ENCODE measurements at places on chromosomes 12 and 14.

DNA sequence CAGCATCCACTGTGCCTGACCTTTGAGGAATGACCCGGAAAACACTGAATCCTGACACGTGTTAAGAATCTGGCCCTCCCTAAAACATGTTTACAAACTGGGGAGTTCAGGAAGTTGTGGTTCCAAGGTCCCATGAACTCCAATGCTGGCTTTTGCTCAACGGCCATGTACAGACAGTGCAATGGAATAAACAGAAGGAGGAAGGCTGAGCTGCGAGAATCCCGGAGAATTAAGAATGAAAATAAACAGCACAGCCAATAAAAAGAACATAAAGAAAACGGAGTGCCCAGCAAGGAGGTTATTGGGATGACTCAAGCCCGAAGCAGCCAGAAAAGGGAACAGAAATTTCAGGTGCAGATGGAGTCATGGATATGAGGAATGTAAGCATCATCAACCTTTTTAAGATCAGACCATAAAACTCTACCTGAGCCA is 32.3 kb downstream of the BCL11B start:
- H3K27ac ChIP-seq, result peak overlapping the region; percentile 98
- peak overlapping the region; percentile 29 for H3K4me3 ChIP-seq
- no peaks in the 10 kb centered on the region for H3K36me3 ChIP-seq
- DNase-seq, result no peak
- no peaks in the 10 kb centered on the region for H3K27me3 ChIP-seq

- no peak for DNase-seq
- H3K27ac ChIP-seq, result no peak overlapping the region
- H3K4me3 ChIP-seq, result no peak overlapping the region
- no peaks in the 10 kb centered on the region for H3K4me1 ChIP-seq
- no peaks in the 10 kb centered on the region for H3K36me3 ChIP-seq
- no peaks in the 10 kb centered on the region for H3K27me3 ChIP-seq
These were observed 24.7 kb downstream of the ISCA2 start for GRCh38 chr14:74518221-74518620.

DNA sequence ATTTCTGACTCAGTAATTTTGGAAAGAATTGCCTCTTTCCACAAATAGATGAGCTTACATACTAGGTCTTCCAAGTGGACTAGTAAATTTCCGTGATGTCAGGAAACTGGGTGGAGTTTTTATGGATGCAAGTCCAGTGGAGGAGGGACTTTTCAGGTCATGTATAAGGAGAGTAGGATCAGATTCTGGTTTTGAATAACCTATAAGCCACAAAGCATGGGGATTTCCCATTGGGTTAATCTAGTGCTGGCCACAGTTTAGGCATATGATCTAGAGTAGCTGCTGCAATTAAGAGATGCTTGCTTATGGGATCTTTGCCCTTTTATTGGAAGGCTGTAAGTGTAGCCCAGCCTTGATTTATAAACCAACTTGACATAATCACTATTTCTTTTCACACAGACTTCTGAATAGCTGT is 33.8 kb downstream of the STK38L start:
- no peak overlapping the region for H3K4me3 ChIP-seq
- no peaks in the 10 kb centered on the region for H3K27me3 ChIP-seq
- no peak overlapping the region for H3K27ac ChIP-seq
- H3K4me1 ChIP-seq, result no peaks in the 10 kb centered on the region
- H3K36me3 ChIP-seq, result no peaks in the 10 kb centered on the region

- H3K4me1 ChIP-seq, result no peaks in the 10 kb centered on the region
- H3K4me3 ChIP-seq, result no peak overlapping the region
- no peaks in the 10 kb centered on the region for H3K36me3 ChIP-seq
- H3K27me3 ChIP-seq, result no peaks in the 10 kb centered on the region
- no peak for DNase-seq
These were observed 168.6 kb downstream of the KITLG start for GRCh38 chr12:88411689-88412088.

- H3K4me3 ChIP-seq, result no peak overlapping the region
- H3K27ac ChIP-seq, result no peak overlapping the region
- H3K27me3 ChIP-seq, result no peaks in the 10 kb centered on the region
- H3K36me3 ChIP-seq, result no peaks in the 10 kb centered on the region
- DNase-seq, result no peak
- H3K4me1 ChIP-seq, result no peaks in the 10 kb centered on the region
These were observed 1781.1 kb upstream of the SEL1L start for GRCh38 chr14:83314764-83315163.

- no peaks in the 10 kb centered on the region for H3K36me3 ChIP-seq
- no peaks in the 10 kb centered on the region for H3K27me3 ChIP-seq
- H3K4me1 ChIP-seq, result no peaks in the 10 kb centered on the region
- DNase-seq, result no peak
- no peak overlapping the region for H3K4me3 ChIP-seq
These were observed 124.4 kb downstream of the DAD1 start for GRCh38 chr14:22464422-22465142.

DNA sequence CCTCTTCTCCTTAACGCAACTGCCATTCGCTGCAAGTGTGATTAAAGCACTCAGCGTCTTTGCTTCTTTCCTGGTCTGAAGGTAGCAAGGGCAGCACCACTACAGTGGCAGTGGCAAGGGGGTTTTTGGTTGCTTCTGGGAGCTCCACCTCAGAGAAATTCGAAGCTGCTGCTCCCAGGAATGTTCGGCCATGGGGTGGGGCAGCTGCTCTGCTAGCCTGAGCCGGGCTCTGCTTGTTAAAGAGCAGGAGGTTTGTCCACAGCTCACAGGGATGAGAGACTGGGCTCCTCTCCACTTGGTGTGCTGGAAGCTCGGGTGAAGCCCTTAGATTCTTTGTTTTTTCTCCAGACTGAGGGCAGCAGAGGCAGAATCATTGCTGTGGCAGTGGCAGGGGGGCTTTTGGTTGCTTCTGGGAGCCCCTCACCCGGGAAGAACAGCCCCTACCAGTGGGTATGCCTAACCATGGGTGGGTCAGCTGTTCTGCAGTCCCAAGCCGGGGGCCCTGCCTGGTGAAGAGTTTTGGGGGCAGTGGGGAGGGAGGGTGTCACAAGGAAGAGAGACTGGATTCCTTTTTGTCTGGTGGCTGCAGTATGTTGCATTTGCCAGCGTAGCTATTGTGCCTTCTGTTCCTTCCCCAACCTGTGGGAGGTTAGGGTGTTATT is 340.2 kb downstream of the AEBP2 start:
- no peaks in the 10 kb centered on the region for H3K36me3 ChIP-seq
- no peak for DNase-seq
- no peaks in the 10 kb centered on the region for H3K27me3 ChIP-seq
- no peaks in the 10 kb centered on the region for H3K4me1 ChIP-seq
- no peak overlapping the region for H3K4me3 ChIP-seq

GRCh38 chr12:26195641-26196420 is 458 bp downstream of the SSPN start:
- no peaks in the 10 kb centered on the region for H3K27me3 ChIP-seq
- DNase-seq, result no peak
- H3K27ac ChIP-seq, result no peak overlapping the region
- no peak overlapping the region for H3K4me3 ChIP-seq
- no peaks in the 10 kb centered on the region for H3K36me3 ChIP-seq

DNA sequence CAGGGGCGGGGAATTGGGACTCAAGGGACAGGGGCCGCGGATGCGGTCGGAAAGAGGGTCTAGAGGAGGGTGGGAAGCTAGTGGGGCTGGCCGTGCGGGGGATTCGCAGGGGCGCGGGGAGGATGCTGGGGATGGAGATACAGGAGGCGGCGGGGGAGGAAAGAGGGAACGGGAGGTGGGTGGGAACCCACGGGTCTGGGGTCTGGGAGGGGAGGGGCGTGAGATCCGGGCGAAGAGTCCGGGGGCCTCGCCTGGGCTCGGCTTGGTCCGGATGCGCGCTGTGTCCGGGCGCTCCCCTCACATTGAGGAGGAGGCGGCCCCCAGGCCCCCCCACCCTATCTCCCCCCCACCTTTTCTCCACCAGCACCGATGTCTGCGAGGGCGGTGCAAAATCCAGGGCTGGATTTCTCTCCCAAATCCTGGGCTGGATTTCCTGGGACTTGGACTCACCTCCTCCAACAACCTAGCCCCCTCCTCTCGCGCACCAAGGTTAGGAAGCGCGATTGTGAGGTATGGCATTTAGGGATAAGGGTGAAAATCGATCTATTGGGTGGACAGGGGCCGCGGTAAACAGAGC is at the start of gene AGAP2:
Gene AGAP2, minus strand, starts transcription at position 82 of the 577 bp plus-strand sequence. CDS start 496 bp downstream, outside the sequence.
- peaks cover 29% of the 10 kb centered on the region for H3K4me1 ChIP-seq
- peak within 1 kb of the TSS; percentile 73 for H3K4me3 ChIP-seq
- no peaks in the 10 kb centered on the region for H3K27me3 ChIP-seq
- DNase-seq, result no peak
- H3K36me3 ChIP-seq, result peaks cover 14% of the 10 kb centered on the region
- peak within 1 kb of the TSS; percentile 91 for H3K27ac ChIP-seq

GRCh38 chr12:102956738-102957327 is 641 bp upstream of the ASCL1 start:
- peaks cover 7% of the 10 kb centered on the region for H3K27me3 ChIP-seq
- H3K36me3 ChIP-seq, result no peaks in the 10 kb centered on the region
- no peak for DNase-seq
- no peaks in the 10 kb centered on the region for H3K4me1 ChIP-seq

DNA sequence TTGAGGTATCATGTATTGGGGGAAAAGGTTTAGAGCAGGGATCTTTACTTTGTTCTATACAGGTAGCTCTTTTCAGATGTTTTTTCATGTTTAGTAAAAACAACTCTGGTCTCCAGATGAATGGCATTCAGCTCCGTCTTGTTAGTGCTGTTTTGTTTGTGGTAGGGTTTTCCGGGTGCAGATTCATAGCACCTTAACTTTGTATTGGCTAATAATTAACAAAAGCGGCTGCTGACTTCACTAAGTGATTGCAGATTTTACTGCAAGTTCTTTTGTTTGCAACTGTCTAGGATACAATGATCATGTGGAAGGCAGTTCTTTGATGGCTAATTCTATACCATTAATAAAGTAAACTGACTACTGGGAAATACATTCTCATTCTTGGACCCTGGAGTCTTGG is 32.2 kb upstream of the BHLHE41 start:
- H3K36me3 ChIP-seq, result no peaks in the 10 kb centered on the region
- no peaks in the 10 kb centered on the region for H3K27me3 ChIP-seq
- no peak overlapping the region for H3K27ac ChIP-seq

GRCh38 chr12:38328306-38328895 is 11.8 kb downstream of the ALG10B start:
- no peak overlapping the region for H3K27ac ChIP-seq
- no peaks in the 10 kb centered on the region for H3K36me3 ChIP-seq
- no peak overlapping the region for H3K4me3 ChIP-seq

- H3K36me3 ChIP-seq, result peaks cover 10% of the 10 kb centered on the region
- DNase-seq, result no peak
- H3K4me1 ChIP-seq, result no peaks in the 10 kb centered on the region
- no peaks in the 10 kb centered on the region for H3K27me3 ChIP-seq
These were observed 43.2 kb upstream of the BBS10 start for GRCh38 chr12:76391461-76391860.

- no peaks in the 10 kb centered on the region for H3K27me3 ChIP-seq
- H3K36me3 ChIP-seq, result no peaks in the 10 kb centered on the region
- no peak overlapping the region for H3K4me3 ChIP-seq
- no peaks in the 10 kb centered on the region for H3K4me1 ChIP-seq
- no peak overlapping the region for H3K27ac ChIP-seq
These were observed 10.5 kb upstream of the NUAK1 start for GRCh38 chr12:106149096-106149784.

DNA sequence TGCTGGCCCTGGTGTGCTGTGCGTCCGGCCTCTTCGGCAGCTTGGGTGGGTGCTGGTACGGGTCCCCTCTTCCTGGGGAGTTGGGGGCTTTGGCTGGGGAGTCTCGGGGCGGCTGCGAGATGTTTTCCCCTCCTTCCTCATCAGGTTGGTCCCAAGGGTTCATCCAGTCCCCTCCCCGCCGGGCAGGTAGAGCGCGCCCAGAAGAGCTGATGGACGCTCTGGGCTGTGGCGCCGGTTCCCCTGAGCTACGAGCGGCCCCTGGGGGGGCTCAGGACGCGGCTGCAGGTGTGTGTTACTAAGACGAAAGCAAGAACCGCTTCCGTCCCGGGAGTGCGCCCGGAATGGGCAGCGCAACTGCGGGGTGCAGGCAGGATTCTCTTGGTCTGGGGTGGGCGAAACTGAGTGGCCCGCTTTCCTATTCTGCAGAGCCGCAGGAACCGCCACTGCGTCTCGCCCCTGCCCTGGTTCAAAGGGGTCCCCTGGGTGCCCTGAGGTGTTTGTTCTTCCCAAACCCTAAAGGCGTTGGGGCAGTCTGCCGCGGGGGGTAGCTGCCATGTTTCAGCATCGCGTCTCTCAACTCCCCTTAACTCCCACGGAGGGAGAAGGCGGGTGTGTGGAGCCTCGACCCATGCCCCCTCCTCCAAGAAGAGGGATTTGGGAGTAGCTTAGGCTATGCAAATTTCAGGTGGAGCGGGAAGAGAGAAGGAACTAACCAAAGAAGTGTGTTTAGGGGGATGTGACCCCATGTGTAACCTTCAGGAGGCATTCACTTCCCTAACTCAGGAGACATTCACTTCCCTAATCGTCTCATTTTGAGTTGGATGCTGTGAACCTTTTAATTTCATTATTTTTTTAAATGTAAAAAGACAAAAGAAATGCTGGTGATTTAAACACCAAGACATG is 1.2 kb downstream of the SLC24A4 start:
- no peak overlapping the region for H3K4me3 ChIP-seq
- H3K4me1 ChIP-seq, result no peaks in the 10 kb centered on the region
- H3K27me3 ChIP-seq, result no peaks in the 10 kb centered on the region
- no peak for DNase-seq

- H3K36me3 ChIP-seq, result no peaks in the 10 kb centered on the region
- no peaks in the 10 kb centered on the region for H3K27me3 ChIP-seq
- H3K27ac ChIP-seq, result no peak overlapping the region
- DNase-seq, result no peak
These were observed 141.0 kb downstream of the PAH start for GRCh38 chr12:102776041-102776440.

- DNase-seq, result no peak
- H3K4me1 ChIP-seq, result peaks cover 9% of the 10 kb centered on the region
- peak overlapping the region; percentile 68 for H3K27ac ChIP-seq
- peak overlapping the region; percentile 55 for H3K4me3 ChIP-seq
These were observed 602 bp downstream of the CHFR start for GRCh38 chr12:132886529-132887477.

GRCh38 chr14:67757175-67757574 is 55.5 kb downstream of the RDH12 start:
- no peak overlapping the region for H3K27ac ChIP-seq
- H3K4me3 ChIP-seq, result no peak overlapping the region
- H3K36me3 ChIP-seq, result peaks cover 60% of the 10 kb centered on the region
- no peaks in the 10 kb centered on the region for H3K27me3 ChIP-seq

DNA sequence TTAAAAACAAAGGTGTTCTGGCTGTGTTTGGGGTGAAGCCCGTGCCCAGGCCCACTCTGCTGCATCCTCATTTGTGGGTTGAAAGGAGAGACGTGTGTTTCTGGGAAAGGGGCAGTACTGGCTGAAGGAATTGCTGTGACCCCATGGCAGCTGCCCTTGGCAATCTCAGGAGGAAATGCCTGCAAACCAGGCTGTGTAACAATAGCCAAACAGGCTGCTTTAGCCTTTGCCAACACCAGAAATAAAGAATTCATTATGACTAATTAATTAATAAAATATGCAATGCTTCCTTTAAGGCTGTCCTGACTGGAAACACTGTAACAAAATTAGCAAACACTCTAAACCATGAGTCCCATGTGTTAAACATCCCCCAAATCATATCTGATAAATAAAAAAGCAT is 53.0 kb upstream of the KRR1 start:
- no peaks in the 10 kb centered on the region for H3K27me3 ChIP-seq
- no peaks in the 10 kb centered on the region for H3K36me3 ChIP-seq
- no peak overlapping the region for H3K4me3 ChIP-seq
- DNase-seq, result no peak
- no peaks in the 10 kb centered on the region for H3K4me1 ChIP-seq
- H3K27ac ChIP-seq, result no peak overlapping the region

All from naive thymus-derived CD4-positive, alpha-beta T cell (primary cell).